Adrenal gland (tissue), 19 donors: ENCODE measurements at places on chromosomes 2 and 18.

DNA sequence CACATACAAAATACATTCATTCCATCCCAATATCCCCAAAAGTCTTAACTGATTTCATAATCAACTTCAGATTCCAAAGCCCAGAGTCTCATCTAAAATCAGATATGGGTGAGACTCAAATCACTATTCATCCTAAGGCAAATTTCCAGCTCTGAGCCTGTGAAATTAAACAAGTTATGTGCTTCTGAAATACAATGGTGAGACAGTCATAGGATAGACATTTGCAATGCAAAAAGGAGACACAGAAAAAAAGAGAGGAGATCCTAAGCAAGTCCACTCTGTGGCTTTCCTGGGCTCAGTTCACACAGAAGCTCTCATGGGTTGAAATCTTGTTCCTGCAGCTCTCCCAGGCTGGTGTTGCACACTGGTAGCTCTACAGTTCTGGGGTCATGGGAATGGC lies 18.3 kb downstream of the ZNF892 start:
- DNase-seq, result no peak

DNA sequence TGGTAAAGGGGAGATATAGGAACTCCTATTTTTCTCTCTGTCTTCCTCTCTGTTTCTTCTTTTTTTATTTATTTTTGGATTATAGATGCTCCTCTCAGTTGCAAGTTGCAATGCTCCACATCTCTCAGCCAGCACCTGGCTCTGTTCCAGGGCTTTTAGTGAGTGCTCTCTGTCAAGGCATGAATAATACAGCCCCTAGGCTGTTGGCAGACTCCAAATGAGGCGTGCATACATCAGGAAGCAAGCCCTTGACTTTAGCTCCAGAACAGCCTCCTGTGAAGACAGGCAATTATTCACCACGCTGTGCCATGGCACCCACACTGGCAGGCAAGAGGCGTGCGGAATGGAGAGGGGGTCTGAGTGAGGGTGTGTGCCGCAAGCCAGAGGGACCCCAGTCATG lies 228.1 kb upstream of the PXDN start:
- no peak for DNase-seq

- peak; percentile 42 for DNase-seq
Observed at GRCh38 chr2:32342801-32343200, 14.0 kb upstream of the BIRC6 start.

- no peak for DNase-seq
Observed at GRCh38 chr2:200627110-200627770, 41.4 kb downstream of the AOX1 start.

GRCh38 chr18:42649331-42650035 lies 466.0 kb downstream of the RIT2 start:
- no peak for DNase-seq

- DNase-seq, result no peak
Observed at GRCh38 chr2:135317375-135317774, 213.6 kb downstream of the ZRANB3 start.

DNA sequence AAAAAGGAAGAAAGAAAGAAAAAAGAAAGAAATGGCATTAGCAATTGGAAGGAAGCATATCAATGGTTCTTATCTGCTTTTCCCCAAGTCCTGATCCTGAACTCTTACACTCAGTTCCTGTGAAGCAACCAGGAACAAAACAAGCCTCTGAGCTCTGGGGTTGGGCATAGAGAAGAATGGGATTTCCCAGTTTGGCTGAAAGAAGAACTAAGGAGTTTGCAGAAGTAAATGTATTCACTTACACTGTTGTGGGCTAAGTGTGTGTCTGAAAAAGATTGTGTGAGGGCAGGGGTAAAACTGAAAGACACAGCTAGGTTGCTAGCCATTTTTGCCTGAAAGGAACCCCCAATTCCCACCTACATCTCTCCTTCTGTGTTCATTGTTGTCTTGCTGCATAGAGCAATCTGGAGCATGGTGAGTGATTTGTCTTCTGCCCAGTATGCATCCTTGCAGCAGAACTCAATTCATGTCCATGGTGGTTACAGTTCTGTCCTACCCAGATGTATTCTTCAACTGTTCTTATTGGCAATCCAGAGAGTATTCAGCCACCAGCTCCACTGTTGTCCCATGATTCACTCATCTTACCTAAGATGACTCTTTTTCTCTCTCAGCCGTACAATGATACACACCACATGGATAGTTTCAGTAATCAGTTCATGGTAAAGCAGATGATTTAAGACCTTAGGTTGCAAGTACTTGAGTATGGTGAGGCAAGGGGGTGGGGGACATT lies 348.7 kb downstream of the ARHGAP15 start:
- no peak for DNase-seq

DNA sequence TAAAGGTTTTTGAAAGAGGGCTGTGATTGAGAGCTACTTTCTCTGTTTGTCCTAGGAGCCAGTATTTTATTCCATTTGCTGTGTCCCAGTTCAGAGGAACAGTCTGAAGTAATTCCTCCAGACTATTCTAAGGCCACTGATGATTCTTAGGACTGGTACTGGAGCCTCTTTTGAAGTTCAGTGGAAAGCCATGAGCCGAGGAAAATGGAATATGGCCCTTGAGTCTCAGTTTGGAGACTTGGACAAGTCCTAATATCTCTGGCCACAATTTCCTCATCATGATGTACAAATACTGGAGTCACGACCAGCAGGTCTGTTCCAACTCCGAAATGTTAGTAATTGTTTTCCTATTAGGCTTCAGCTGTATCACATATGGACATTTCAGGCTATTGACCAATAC lies 7.1 kb upstream of the COLEC12 start:
- DNase-seq, result no peak

DNA sequence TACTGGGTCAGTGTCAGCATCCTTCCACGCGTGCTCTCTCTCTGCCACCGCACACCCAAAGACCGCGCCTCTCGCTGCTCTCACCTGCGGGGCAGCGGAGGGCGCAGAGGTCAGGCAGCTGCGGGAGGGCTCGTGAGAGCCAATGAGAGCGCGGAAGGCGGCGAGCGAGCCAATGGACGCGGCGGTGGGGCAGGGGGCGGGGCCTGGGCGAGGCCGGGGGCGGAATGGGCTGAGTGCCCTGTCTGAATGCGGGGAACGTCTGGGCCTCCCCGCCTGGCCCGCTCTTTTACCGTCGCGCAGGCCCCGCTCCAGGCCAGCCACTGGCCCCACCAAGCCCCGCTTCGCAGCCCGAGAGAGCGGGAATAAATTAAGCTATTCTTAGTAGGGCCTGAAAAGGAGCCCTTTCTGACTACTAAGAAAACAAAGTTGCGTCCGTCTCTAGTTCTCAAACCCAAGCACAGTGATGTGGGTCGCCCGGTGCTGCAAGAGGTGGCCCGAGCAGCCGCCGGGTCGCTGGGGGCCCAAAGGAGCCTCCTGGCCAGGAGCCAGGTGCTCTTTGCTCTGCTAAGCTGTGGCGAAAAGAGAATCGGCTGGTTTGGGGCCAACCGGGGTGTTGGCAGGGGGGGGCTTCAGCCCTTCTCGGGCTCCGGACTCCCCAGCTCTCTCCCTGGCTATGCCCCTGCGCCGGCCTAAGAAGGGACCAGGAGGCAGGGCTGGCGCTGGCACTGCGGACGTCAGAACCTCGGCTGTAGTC lies 81.1 kb upstream of the GLI2 start:
- DNase-seq, result no peak
